T-helper 2 cell treated with Interferon-gamma antibody and Interleukin-4, amounts not matched to agents 5 μg/mL and 100 μg/mL, for 36 hours (primary cell): ENCODE measurements at places on chromosomes 11 and 22.

GRCh38 chr11:67045314-67045713 is 11.3 kb upstream of the RHOD start:
- DNase-seq: no peak

- no peak for DNase-seq
Measured at GRCh38 chr11:79547256-79547655, 106.4 kb upstream of the TENM4 start.

GRCh38 chr11:34044664-34045485 is 6.7 kb upstream of the CAPRIN1 start:
- DNase-seq: peak; percentile 15

DNA sequence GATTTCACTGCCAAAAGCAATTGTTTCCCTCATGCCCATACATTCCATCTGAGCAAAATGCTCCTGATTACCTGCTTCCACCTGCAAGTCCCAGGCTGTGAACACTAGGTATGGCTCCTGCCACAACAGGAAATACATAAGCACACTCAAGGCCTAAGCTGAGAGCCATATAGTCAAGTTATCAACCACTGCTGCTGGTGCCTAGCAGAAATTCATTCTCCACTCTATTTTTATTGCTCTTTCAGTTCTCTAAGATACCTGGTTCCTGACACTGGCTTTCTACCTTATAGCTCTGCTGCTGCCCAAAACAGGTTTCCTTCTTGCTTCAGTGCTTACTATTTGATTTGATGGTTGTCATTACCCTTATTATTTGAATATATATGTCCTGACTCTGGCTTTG is 31.6 kb downstream of the SLC36A4 start:
- DNase-seq: no peak

DNA sequence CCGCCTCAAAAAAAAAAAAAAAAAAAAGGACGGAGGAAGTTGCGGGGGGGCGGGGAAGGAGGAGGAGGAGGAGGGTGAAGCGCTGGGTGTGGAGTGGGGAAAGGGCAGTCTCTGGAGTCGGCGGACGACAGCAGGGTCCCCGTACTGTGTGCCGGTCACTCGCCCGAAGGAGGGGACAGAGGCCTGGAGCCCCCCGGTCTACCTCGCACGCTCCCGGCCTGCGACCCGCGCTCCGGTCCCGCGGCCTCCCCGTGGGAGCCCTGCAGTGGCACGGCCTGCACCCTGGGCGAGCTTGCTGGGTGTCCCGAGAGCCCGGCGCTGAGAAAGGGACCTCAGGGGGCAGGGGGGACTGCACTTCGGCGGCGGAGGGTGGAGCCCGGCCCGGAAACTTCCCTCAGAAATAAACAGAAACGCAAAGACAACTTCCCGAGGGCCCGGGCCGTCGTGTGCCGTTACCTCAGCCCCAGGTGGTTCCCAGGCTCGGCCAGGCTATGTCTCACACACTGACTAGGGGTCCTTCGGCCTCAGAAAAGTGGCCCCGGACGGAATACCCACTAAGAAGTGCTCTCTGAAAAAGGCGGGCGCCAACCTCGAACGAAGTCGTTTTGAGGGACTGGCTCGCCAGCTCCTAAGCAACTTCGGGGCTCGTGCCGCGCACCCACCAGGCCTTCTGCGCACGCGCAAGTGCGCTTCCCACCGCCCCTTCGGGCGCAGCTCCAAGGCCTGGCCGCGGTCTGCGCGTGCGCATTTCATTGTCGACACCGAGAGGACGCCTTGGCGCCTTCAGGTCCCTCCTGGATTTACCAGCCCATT is at the start of gene MAJIN:
MAJIN (minus strand) TSS at position 688 of the 813 bp plus-strand sequence. CDS start 12,703 bp downstream, outside the sequence.
- peak; percentile 77 for DNase-seq

GRCh38 chr11:95076981-95077380 is 10.3 kb downstream of the SRSF8 start:
- DNase-seq: no peak

DNA sequence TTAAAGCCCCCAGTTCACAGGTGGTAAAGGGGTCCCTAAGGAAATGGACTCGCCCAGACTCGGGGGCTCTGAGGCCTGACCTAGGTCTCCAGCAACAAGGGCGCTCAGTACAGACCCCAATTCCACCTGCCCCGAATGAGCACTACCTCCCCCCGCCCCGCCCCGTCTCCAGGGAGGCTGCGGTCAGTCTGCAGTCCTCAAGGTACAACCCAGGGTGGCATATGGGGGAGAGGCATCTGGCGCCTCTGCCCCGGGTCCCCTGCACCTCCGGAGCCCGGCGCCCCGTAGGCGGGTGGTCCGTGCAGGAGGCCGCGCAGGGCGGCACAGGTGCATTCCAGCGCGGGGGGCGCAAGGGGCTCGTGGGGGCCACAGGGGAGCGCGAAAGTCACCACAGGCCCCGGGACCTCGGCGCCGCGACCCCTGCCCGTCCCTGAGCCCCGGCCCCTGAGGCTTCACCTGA is 361 bp downstream of the CTSD start:
- no peak for DNase-seq

DNA sequence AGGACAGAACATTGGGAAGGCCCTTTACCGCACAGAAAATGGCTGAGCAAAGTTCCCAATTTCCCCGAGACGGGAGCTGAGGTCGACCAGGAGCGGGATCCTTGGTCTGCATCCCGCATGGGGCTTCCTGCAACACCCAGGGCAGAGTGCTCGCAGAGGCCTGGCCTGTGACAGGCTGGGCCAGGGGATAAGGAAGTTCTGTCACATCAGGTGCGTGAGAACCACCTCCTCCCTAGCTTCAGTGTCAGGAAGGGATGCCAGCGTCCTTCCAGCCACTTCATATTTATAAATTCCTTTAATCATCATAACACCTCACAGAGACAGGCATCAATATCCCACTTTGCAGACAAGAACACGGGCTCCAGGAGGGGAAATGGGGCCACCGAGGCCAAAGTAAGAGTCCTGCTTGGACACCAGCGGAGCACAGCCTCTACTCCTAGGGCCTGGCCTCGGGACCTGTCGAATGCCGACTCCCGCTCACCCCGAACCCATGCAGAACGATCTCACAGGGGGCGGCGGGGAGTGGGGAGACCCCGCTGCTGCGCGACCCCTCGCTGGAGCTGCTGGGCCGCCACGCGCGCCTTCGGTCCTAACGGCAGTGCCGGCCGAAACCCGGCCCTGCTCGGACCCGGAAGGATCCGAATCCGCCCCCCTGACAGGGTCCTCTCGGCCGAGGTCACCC is 532 bp downstream of the BET1L start:
- no peak for DNase-seq

- DNase-seq: no peak
Measured at GRCh38 chr11:31237819-31238760, 131.4 kb downstream of the DCDC1 start.

GRCh38 chr11:115552773-115553438 is 48.7 kb upstream of the CADM1 start:
- no peak for DNase-seq

GRCh38 chr11:99260696-99261095 is 239.9 kb downstream of the CNTN5 start:
- DNase-seq: no peak

- DNase-seq: no peak
Measured at GRCh38 chr11:63574856-63575602, 11.8 kb upstream of the PLAAT2 start.

DNA sequence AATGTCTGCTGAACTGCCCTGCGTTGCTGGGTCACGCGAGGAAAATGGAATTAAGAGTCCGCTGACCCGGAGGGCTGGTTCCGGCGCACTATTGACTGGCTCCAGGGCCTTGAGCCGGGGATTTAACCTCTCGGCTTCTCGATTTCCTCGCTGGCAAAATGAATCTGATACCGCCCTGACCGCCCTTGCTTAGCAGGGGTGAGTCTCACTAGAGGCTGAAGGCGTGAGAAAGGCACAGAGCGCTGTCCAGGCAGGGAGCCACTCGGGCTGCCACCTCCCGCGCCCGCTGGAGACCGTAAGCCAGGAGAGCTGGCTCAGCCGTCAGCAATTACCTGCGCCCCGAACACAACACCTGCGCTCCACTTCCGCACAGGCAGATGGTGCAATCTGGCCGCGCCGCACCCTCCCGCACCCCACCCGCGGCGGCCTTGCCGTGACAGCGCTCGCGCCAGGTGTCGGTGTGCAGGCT is 65.6 kb downstream of the BUD13 start:
- DNase-seq: no peak

DNA sequence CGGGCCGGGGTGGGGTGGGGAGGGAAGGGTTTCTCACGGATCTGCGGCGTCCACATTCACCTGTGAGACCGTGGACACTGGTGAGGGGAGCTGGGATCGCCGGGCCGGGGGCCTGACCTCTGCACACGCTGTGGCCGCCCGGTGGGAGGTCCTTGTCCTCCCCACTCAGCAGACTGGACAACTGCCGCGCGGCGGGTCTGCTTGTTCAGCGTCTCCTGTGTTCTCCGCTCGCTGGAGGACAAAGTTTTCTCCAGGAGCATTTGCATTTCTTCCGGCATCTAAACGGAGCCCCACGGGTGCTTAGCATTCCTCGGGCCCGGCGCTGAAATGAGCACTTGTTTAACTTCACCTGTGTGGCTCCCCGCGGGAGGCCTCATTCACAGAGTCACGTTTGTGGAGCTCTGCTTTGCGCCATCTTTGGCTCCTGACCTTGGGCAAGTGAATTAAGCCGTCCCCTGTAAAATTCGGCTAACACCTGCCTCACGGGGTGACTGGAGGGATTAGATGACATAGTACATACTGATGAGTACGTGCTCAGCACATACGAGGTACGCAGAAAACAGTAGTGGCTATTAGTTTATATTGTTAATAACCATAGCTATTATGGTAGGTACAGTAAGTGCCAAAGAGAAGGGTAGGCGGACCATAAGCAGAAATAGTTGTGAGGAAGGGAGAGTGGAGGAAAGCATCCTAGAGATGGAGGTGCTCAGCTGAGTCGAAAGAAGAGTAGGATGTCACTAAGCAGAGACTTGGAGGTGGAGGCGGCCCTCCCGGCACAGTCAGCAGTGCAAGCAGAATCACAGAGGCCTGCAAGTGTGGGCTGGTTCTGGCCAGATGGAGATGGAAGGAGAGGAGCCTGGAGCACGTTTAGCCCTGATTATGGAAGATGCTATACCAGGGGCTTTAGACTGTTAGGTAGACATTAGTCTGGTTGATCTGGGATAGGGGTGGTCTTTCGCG is 885 bp downstream of the TRMU start:
- DNase-seq: no peak

DNA sequence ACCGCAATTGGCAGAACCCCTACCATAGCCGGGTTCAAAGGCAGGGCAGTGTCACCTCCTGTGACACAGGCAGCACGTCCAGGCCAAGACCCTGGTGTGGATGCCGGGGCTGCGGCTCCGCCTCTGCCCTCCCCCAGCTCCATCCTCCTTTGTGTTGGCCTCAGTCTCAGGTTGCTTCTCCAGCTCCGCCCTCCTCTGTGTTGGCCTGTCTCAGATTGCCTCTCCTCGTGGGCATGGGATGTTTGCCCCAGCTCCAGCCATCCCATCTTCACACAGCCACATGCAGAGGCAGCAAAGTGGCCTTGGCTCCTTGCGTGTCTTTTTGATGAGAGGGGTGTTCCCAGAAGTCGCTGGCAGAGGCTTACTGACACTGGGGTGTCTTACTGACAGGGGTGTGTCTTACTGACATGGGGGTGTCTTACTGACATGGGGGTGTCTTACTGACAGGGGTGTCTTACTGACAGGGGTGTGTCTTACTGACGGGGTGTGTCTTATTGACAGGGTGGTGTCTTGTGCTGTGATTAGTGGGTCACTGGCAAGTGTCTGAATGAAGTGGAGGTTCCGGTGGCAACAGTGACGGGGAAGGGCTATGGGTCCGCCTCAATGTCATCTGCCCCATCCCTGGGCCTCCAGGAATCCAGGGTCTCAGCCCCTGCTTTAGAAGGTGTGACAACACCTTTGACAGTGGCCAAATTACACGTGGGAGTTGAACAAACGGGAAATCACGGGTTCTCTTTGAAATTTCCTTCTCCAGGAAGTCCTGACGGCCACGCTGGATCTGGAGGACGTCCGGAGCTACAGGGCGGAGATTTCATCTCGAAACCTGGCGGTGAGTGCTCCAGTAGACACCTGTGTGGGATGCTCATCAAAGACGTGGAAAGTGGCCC is 24.9 kb downstream of the NADSYN1 start:
- DNase-seq: no peak

GRCh38 chr11:135019899-135020298 is 607.9 kb upstream of the B3GAT1 start:
- no peak for DNase-seq

DNA sequence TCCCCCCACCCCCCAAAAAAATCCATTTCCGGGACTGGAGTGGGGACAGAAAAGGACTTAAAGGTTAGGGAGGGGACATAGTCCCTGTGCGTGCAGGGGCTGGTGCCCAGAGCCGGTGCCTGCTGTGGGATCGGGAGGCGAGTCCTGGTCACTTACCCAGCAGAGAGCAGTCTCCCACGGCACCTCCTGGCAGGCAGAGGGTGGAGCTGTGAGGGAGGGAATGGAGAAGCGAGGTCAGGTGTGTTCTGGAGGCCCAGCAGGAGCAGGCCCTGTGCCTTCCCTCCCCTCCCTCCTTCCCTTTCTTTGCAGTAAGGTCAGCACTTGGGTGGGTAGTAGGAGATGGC is 28.4 kb downstream of the SHANK3 start:
- DNase-seq: no peak

DNA sequence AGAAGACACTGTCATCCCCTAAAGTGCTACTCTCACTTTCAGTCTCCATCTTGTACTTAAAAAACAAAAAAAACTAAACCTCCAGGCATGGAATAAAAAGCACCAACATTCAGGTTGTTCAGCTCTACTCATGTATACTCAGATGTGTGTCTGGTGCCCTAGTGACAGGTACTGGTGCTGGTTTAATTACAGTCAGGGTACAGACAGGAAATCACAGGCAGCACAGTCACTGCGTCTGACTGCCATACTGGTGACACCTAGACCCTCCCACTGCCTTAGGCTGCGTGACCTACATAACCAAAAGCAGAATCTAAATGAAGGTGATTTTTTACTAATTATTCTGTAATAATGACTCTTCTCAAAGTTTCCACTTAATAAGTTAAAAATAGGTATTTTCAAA is at the start of gene ARHGAP32:
ARHGAP32 (minus strand) TSS at position 176 of the 400 bp plus-strand sequence; CDS start at position 49, 127 bp downstream.
- no peak for DNase-seq

- peak; percentile 68 for DNase-seq
Measured at GRCh38 chr11:20367313-20367948, 3.9 kb downstream of the HTATIP2 start.

- DNase-seq: no peak
Measured at GRCh38 chr22:20605328-20605727, 97.9 kb downstream of the MED15 start.

DNA sequence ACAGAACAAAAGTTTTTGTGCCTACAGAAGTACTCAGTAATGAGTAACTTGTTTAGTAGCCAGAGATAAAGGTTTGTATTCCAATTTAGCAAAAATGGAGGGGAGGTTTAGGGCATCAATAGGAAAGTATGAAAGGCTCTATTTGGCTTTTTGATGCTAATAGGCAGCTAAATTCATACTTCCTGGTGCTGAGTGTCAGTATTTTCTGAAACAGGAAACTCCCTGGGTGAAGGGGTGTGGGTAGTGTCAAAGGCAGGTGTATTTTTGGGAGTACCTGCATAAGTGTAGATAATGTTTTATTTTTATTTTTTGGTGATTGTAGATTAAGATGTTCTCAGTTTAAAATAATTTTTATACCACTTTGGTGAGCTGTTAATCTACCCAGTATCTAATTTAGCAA is 29.3 kb upstream of the MMP7 start:
- no peak for DNase-seq
